T follicular helper cell (primary cell): ENCODE measurements at places on chromosomes 6 and 20.

DNA sequence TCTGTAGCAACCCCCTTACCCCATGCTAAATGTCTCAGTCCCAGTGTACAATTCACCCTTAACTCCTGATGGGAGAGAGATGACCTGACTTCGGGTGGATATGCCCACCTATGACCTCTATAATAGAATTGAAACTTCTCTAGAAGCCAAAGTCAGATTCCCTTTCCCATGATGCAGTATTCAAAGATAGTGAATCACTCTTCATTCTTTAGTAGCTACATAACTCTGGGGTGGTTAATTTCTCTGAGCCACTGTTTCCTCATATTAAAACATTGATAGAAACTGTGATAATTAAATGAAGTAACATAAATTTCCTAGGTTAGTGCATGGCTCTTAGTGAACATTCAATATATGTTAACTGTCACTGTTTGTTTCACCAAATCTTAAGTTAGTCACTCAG lies 500.4 kb downstream of the COL12A1 start:
- DNase-seq = no peak

GRCh38 chr6:28235912-28236452 lies 10.9 kb downstream of the ZSCAN9 start:
- DNase-seq = no peak

DNA sequence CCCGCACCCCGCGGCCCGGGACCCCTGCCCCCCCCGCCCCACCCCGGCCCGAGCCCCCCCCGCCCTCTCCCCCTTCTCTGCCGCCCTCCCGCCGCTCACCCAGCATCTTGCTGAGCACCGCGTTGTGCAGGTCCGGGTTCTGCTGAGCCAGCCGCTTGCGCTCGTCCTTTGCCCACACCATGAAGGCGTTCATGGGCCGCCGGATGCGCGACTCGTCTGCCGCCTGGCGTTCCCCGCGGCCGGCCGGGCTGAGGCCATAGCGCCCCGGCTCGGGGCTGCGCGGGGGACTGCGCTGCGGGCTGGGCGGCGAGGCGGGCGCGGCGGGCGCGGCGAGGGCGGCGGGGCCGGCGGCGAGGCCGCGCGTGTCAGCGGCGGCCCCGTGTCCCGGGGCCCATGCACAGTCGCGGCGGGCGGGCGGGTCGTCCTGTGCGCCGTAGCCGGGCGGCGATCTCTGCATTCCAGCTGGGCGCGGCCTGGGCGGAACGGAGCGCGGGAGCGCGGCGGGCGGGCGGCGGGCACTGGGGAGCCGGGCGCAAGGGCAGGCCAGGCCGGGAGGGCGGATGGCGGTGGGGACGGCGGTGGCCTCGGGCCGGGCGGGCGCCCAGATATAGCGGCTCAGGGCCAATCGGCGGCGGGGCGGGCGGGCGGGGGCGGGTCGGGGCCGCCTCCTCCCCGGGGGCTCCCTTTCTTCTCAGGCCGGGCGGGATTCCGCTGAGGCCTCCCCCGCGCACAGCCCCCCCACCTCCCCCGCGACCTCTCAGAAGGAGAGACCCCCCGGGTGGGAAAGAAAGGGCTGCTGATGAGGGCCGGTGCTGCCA lies at the start of gene SOX18:
Gene SOX18, minus strand, starts transcription at position 580 of the 818 bp plus-strand sequence. Its CDS starts 123 bp downstream, at position 457.
- no peak for DNase-seq

- DNase-seq = no peak
Measured at GRCh38 chr20:59350330-59351156, 50.1 kb downstream of the EDN3 start.

DNA sequence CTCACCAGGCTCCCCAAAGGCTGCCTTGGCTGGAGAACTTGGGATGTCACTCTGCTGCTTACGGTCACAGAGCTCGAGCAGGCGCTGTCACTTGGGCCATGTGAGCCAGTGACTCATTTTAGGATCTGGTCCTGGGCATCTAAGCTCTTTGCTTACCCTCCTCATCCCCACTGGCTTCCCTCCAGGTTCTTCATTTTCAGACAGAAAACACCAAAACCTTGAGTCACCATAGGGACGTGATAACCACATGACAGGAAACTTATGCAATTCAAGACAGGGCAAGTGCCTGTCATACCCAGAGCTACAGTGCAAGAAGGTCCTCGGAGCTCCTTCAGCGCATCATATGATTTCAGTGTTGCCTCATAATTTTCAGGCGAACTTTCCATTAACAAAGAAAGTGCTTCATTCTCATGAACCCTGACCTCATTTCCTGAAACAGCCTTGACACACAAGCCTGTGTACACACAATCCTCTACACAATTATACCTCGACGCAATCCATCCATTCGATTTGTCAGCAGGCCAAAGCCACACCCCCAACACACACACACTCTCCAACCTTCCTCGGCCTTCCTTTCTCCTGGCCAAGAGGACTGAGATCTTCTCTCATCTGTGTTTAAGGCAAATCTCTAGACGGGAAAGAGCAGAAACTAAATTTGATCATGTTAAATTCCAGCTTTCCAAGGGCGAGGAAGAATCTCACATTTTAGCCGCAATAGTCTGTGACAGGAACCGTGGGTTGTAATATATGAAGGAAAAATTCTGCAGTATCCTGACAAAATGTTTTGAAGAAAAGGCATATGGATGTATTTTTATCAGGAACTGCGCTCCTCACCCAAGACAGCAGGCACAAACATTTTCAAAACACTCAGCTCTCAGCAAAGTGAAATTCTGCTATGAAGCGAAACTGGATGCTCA lies 25.3 kb downstream of the TBC1D7 start:
- DNase-seq = no peak

GRCh38 chr20:15900443-15900842 lies 672.8 kb downstream of the KIF16B start:
- no peak for DNase-seq

- DNase-seq = no peak
Measured at GRCh38 chr6:134564705-134565104, 246.8 kb upstream of the SGK1 start.
